ENCODE measurements at places on chromosomes 4 and X.

DNA sequence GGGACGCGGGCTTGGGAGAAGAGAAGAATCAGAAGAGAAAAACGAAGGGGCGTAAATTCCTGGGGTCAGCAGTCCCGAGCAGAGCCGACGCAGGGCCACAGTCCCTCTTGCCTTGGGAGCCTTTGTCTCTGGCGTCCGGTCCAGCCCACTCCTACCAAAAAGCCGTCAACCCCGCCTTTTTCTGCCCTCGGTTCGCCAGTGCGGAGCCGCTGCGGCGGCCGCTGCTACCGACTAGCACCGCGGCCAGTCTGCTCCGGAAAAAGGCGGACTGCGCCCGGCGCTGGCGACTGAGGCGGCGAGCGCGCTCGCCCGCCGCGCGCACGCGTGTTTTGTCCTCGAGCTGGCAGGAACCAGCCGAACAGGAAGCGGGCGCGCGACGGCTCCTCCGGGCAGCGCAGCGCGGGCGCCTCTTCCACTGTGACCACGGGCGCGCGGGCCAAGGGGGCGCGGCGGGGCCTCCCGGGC lies 502 bp downstream of the HNRNPDL start:
- DNase-seq = no peak

GRCh38 chr4:96063639-96064038 lies 223.7 kb downstream of the PDHA2 start:
- DNase-seq = no peak

DNA sequence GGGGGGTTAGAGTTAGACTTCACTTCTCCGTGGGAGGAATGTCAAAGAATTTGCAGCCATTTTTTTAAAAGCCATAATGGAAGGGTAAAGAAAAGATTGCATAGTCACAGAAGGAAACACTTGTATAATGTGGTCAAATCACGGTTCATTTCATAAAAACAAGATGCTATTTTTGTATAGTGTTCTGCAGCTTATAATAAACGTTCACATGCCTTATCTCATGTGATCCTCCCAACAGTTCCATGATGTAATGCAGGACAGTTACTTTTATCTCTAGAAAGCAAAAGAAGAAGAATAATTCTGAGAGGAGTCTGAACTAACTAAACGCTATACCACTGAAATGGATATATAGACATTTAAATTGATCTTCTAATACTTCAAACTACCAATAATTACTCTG lies 71.3 kb upstream of the CAMK2D start:
- no peak for DNase-seq

DNA sequence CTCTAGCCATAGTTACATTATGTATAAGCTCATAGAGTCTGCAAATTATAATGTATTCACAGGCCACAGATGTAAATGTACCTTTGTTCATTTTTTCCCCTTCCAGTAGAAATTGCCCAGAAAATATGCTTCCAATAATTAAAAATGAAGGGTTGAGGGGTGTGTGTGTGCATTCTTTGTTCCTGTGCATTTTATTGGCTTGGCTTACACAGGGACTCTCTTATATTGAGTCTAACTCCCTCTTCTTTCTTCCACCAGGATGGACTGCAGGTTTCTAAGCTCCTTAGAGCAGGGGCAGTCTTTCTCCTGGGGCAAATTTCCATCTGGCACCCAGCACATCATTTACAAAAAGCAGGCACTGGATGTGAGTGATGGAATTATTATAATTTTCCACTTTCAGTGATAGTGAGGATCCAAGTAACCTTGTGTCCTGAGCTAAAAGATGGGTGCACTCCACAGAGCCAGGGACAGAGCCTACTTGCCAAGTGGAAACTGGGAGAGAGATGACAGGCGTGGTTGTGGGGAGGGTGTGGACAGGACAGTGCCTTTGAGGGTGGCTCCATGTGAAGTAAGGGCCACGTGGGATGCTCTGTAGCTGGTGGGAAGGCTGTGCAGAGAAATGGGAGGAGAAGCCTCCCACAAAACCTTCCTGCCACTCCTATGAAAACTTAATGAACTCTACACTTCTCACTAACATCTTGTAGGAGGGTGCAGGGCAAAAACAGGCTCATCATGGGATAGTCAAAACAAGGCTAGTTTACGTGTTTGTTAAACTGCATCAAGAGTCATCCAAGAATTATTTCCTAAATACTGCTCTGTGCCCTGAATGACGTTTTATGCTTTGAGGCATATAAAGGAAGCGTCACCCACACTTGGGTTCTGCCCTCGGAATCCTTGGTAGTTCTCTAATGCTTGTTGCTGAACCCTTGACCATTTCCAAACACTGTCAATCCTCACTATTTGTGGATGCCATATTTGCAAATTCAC lies 16.0 kb downstream of the IGFBP7 start:
- no peak for DNase-seq

DNA sequence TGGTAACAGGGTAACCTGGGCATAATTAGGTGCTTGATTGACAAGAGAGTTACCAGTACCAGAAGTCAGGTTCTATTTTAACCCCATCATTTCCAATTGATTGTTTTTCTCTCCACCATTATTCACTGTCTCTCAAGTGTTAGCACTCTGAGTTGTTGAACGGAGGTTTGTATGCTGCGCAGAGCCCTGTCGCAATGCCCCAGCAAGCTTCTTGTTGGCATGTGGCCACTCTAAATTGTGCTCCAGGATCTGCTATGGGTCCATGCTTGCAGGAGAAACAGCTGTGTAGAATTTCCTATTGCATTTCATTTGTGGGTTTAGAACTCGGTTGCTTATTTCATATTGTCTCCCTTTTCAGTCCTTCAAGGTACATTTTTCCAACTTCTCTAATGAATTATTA lies 98.2 kb downstream of the KLHL8 start:
- DNase-seq = no peak

- no peak for DNase-seq
These were observed 29.2 kb downstream of the SMIM14 start for GRCh38 chr4:39609454-39609931.

- no peak for DNase-seq
These were observed 23.3 kb downstream of the MAEA start for GRCh38 chr4:1312821-1313640.
